ENCODE measurements at places on chromosomes 5 and 9.

DNA sequence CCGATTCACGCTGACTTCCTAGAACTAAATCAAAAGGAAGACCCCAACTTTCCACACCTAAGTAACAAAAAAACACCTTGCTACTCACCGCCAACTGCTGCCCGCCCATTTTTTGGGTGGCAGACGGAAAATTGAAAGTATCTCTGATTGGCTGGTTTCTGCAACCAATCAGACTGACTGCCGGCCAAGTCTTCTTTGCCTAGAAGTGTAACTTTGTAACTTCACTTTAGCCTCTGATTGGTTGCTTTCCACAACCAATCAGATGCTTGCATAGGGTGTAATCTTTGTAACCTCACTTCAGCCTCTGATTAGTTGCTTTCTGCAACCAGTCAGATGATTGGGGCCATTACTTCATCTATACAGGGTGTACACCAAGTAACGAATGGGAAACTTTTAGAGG, 42.6 kb upstream of the ANKH start:
- no peak for DNase-seq

DNA sequence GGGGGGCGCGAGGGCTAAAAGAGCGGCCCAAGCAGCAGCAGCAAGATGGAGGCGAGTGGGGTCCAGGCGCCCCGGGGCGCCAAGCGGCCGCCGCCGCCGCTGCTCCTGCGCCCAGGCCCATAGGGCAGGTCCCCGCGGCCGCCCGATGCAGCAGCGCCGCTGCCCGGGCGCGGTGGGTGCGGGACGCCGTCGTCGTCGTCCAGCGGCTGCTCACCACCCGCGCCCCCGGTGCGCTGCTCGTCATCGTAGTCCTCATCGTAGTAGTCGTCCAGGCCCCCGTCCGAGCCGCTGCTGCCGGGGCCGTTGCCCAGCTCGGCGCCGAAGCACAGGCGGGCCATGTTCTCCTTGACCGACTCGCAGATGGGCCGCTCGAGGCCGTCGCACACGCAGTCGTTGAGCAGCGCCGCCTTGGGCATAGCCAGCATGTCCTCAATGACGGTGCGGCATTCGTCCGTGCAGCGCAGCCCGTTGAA, 1.5 kb downstream of the GAS1 start:
- DNase-seq = peak; percentile 5

- DNase-seq = peak; percentile 60
These were observed 812 bp downstream of the CACFD1 start for GRCh38 chr9:133460405-133461175.

GRCh38 chr9:21481470-21482056, 550 bp downstream of the IFNE start:
- no peak for DNase-seq

DNA sequence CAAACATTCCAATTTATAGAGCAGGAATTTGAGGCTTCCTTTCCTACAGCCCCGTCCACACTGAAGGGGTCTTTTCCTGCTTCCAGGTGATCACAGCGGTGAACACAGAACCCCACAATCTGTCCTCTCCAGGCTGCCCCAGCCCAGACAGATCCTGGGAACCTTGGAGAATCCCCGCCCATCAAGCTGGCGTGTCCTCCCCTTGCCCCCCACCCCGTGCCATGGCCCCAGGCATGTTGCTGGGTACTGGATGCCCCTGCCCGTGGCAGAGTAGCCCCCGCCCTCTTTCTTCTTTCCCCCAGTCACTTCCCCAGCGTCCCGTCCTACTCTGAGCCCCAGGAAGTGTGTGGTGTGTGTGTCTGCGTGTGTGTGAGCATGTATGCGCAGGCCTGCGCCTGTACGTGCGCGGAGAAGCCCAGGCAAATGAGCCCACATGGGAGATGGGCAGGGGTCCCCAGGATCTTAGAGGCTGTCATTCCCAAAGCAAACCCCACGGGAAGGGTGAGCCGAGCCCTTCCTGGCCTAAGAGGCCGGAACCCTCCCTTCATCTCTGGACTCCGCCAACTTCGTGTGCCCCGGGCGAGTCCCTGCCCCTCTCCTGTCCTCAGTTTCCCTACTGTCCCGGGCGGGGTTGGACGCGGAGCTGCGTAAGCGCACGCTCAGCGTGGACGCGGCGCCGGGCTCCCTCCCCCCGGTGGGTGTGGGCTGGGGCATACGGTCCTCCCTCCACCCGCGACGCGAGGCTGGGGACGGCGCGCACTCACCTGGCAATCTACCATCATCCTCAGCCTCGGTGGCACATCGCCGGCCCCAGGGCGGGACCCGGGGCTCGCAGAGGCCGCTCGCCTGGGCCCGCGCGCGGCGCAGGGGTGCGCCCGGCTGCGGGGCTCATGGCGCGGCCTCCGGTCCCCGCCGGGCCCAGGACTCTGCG, 15.2 kb downstream of the GBGT1 start:
- no peak for DNase-seq

DNA sequence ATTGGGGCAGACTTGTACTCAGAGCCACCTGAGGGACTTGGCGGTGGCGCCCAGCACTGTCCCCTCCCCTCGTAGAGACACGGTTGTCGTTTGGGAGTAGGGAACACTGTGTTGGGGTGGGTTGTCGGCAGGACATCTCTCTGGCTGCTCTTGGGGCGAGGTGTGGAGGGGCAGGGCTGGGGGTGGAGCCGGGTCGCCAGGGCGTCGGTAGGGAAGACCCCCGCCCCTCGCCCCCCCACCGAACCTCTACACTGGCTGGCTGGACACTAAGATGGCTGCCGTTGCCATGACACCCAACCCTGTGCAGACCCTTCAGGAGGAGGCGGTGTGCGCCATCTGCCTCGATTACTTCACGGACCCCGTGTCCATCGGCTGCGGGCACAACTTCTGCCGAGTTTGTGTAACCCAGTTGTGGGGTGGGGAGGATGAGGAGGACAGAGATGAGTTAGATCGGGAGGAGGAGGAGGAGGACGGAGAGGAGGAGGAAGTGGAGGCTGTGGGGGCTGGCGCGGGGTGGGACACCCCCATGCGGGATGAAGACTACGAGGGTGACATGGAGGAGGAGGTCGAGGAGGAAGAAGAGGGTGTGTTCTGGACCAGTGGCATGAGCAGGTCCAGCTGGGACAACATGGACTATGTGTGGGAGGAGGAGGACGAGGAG, 778 bp downstream of the TRIM41 start:
- DNase-seq = no peak

- DNase-seq = no peak
These were observed 3.6 kb upstream of the PTGR1 start for GRCh38 chr9:111603041-111603440.

GRCh38 chr5:176594554-176594953, 15.4 kb downstream of the GPRIN1 start:
- no peak for DNase-seq

DNA sequence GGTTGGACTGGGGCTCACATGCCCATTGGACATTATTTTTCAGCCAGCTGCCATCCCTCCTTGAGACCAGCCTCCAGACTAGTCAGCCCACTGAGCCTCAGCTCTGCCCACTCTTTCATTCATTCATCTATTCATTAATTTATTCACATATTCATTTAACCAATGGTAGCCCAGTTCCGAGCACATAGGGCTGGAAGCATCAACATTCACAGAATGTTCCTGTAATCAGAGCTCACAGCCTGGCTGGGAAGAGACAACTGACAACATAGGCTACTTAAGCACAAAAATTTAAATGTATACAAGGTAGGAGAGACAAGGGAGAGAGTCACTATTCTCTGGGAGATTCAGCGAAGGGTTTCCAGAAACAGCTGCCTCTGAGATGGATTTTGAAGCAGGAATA, 17.0 kb upstream of the PBX3 start:
- DNase-seq = no peak

GRCh38 chr9:88949961-88950340, 41.3 kb upstream of the S1PR3 start:
- DNase-seq = no peak

DNA sequence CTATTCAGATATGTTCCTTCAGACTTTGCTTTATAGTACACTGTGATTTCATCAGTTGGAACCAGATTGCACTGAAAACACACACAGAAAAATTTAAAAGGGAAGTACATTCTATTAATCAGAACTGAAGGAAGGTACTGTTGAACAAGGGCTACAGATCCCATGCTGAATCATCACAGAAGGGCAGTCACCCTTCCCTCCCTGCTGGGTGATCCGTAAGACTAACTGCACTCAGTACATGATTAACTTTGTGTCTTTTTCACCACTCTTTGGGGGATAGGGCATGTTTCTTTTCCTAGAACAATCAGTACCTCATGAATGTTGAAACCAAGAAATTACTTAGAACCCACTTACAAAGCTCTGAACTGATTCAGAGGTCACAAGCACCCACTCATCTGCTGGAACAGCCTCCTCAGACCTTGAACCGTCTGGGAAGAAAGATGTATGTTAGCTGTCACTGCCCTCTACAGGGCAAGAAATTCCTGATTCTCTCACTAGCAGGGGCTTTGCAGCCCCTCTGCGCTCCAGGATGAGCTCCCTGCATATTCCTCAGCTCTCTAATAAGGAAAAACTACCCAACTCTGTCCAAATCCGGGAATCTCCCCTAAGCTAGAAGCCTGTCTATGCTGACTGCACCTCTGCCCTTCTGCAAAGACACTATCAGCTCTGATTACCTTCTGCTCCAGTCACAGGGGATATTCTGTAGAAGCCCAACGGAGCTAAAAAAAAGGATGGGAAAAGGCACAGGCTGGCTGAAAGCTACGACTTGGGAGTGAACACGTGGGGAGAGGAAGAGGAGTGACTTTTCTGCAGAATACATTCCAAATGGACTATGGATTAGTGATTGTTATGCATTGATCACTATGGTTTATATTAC, 51.0 kb downstream of the IARS1 start:
- DNase-seq = no peak

DNA sequence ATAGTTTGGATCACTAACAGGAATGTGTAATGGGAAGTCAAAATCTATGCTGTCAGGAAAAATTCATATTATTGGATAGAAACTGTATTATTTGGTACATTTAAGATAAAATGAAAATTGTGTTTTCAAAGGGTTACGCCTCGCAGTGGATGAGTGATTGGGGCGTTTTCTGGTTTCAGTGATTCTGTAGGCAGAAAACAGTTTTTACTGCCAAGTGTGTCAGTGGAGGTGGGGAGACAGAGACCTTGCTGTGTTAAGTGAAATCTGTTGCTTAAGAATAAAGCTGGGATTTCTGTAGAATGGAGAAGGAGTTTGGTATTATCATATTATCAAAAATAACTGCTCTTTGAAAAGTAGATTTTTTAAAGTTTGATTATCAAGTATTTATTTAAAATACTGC, 69.7 kb downstream of the GHR start:
- DNase-seq = no peak

DNA sequence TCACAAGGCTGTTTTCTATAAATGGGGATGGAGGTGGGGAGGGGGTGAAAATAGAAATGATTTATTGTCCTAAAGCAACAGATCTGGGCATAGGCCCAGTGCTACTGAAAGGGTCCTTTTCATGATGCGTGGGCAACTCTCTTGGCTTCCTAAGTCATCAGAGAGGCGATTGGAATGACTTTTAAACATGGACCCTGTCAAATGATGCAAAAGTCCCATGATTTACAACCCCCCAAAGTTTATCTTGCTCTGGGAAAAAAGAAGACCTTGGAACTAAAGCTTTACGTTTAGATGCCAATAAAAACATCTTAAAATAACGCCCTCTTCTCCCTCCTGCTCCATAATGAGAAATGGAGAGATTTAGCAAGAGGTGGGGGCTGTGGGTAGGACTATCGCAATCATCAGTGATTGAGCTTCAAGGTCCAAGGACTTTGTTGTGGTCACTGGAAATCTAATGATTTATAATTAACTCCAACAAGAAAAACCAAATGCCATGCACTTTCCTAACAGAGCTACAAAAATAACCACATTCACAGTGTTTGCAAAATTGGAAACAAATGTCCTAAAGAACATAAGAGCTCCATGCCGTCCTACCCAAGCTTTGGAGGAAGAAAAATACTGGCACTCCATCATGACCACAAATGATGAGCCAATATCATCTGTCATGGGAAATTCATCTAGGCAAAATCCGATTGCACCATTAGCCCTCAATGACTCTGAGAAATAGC, 167.5 kb upstream of the CLINT1 start:
- DNase-seq = no peak

DNA sequence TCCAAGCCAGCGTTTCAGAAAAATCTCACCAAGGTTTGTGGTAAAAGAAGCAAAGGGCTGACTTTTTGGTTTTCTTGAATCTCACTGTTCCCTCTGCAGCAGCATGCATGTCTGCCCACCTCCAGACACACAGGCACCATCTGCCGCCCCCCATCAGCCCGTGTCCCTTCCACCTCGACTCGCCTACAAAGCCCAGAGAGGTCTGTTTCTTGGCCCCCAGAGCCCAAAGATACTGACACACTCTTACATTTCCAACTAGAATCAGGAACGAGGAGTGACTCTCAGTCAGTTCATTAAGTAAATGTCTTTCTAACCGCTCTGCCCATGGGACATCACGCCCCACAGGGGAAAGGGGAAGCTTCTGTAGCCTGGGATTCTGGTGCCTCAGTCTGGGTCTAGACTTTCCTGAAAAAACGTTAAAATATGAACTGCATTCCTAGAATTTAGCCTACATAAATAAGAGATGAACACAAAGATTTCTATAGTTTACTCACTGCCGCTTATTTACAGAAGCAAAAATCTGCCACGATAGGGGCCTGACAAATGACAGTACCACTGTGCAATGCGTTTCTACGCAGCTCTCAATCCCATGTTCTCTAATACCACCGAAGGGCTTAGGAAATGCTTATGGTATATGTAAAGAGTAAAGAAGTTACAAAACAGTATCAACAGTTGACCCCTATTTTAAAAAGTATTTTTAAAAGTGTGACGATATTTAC, 4.1 kb downstream of the IL4 start:
- DNase-seq = no peak

DNA sequence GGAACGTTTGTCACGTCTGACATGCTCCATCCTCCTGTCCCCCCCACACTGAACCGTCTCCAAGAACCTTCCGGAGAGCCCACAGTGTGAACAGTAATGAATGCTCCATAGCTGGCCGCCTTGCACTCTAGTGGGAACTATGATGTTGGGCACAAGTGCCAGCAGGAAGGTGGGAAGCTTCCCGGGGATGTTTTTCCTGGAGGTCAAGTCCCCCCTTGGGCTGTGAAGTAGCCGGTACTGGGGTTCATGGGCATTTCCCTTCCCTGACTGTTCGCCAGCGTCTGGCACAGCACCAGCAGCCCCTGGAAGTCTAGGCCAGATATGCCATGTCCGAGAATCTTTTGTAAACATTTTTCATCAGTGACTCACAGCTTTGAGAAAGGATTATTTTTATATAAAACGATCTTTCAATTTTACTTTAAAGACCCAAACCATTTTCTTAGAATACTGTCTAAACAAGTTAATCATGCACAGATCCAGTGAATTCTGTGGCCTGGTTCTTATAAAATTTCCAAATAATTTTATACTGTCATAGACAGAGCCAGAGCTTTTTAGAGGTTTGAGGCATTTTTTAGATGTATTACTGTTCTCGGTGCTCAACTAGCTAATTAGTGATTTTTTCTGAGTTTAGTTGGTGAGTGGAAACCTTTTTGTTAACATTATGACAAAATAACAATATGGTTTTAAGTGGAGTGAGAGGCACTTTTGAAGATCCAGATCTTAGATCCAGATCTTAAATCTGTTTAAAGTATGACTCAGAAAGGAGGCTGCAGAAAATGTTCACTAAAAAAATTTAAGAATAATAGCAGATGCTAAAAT, 11.6 kb downstream of the ABL1 start:
- no peak for DNase-seq

Data from GM19239 (cell line).